ENCODE measurements at places on chromosomes 7 and 10. TPM values are rescaled to one million over a fixed set of nuclear protein-coding genes. Genes with fewer than 3 reads are reported as not detected.

Gene CACNB2
- total RNA-seq = not detected

Gene CNPY1
- total RNA-seq = not detected

Gene GPRIN2
- total RNA-seq = not detected

Gene ODAD2
- not detected for total RNA-seq

Gene UCMA
- not detected for total RNA-seq

Gene LIPM
- total RNA-seq = not detected

Gene CTTNBP2
- total RNA-seq = 0.49 TPM

Gene PLA2G12B
- total RNA-seq = not detected

Gene PTPRE
- total RNA-seq = 28.2 TPM

Gene CHAT
- not detected for total RNA-seq

Gene RFC2
- 45.8 TPM for total RNA-seq

Gene ASB4
- total RNA-seq = not detected

Gene IRF5
- total RNA-seq = 164 TPM

Gene GNAT3
- not detected for total RNA-seq

Gene CARD11
- 107 TPM for total RNA-seq

Gene CFAP70
- total RNA-seq = 1.7 TPM

Gene ADAMTS14
- not detected for total RNA-seq

Gene AGBL3
- total RNA-seq = 6.1 TPM

Gene POR
- total RNA-seq = 63.5 TPM

Gene ANKRD61
- not detected for total RNA-seq

Gene TRIM74
- total RNA-seq = 0.51 TPM
